ENCODE measurements at places on chromosomes 4 and X.

GRCh38 chr4:6961496-6962210 lies 52.0 kb downstream of the TBC1D14 start:
- no peak for DNase-seq

- no peak for DNase-seq
Measured at GRCh38 chr4:144342949-144343760, 202.6 kb upstream of the GYPA start.

- no peak for DNase-seq
Measured at GRCh38 chr4:76449833-76450232, 14.8 kb downstream of the SHROOM3 start.

GRCh38 chr4:41878170-41878969 lies 56.9 kb upstream of the TMEM33 start:
- no peak for DNase-seq

DNA sequence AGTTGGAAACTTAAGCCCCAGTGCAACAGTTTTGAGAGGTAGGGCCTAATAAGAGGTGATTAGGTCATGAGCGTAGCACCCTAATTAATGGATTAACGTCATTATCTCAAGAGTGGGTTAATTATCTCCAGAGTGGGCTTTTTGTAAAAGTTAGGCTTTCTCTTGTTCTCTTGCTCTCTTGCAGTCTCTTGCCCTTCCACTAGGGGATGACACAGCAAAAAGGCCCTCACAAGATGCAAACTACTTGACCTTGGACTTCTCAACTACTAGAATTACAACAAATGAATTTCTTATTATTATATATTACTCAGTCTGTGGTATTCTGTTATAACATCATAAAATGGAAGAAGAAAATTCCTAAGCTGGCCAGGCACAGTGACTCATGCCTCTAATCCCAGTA lies 22.1 kb upstream of the NDST3 start:
- DNase-seq, result no peak

All from cerebellar cortex (tissue), 1 donor.